ENCODE measurements at places on chromosomes 4 and X.

DNA sequence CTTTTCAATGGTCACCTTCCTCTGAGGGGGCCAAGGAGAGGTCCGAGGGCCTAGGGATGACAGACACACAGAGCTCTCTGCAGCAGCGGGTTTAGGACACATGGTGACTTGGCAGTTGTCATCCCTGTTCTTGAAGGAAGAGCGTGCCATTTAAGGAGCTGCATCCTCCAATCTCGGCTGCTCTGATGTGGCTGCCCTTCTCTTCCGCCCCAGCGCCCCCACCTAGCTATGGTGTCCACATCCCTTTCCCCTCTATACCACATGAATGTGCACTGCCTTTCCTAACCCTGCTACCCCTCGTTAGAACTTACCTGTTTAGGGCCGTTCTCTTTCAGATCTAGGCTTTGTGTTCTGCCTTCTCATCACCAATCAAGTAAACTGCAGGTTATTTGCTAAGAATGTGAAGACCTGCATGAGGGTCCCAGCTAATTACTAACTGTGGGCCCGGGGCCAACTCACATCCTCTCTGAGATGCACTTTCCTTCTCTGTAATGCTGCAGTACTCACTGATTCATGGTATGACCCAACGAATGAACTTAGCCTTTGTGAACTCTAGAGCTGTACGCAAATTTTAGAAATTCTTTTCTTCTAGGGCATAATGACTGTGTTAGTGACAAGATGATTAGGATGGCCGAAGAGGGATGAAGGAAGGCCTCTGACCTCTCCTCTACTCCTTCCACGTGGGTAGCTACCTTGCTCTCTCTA lies 38.2 kb downstream of the CHST7 start:
- DNase-seq = no peak

GRCh38 chrX:54357414-54358377 lies at the start of gene WNK3:
Gene WNK3 (minus strand): TSS chrX:54358046.
- peak; percentile 32 for DNase-seq

DNA sequence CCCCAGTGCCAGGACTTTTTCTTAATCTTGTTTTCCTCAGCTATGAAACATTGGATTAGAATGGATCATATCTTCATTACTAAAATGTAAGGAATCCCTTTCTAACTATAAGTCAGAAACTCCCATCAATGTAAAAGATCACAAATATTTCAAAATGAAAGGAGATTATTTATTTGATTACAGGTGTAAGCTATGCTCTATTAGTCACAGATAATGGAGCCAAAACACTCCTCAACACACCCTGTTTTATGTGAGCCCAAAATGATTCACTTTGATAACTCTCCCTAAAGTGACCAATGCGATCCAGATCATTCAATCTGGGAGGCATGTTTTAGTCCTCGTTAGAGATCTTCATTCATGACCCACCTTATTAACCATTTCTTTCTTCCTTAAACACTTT lies 566.7 kb upstream of the TENM3 start:
- no peak for DNase-seq

DNA sequence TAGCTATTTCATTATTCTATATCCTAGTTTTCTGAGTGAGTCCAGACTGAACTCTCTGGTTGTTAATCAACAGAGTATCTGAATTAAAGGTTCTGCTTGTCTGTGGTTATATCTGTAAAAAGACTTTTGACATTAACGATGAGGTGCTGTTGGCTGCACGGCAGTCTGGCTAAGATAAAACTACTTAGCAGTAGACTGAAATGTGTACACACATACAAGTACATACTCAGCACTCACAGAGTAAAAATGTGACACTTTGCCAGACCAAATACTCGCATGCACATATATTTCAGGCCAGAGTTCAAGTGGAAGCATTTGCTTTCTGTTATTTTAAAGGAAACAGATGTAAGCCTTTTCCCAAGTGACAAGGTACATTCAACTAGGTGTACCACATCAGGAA lies 80.5 kb downstream of the PRDM5 start:
- DNase-seq = no peak

- DNase-seq = no peak
Observed at GRCh38 chr4:73258436-73258685, 237 bp downstream of the ANKRD17 start.
